Fibroblast of skin of scalp (primary cell): ENCODE measurements at places on chromosomes 12 and 14.

GRCh38 chr12:554001-554285 is 94.2 kb downstream of the B4GALNT3 start:
- DNase-seq = no peak

DNA sequence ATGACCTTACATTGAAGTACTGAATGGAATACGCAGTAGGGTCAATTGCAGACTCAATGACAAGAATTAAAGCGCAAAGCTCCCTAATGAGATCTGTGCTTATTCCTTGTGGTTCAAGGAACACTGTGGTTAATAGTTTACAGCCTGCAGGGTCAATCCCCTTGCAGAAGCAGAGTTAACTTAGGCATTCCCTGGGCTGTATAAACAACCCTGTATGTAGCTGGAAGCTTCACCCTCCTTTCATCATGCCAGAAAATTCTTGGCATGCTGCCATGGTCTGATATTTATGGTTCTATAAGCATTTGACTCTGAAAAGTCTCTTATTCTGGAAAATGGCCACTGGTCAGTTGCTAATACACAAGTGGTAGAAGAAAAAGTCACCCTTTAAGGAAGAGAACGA is 227.7 kb downstream of the NOVA1 start:
- peak; percentile 21 for DNase-seq

- no peak for DNase-seq
Measured at GRCh38 chr12:127911291-127911690, 355.7 kb upstream of the TMEM132C start.

- DNase-seq = no peak
Measured at GRCh38 chr14:50344116-50344775, 32.1 kb downstream of the DMAC2L start.

DNA sequence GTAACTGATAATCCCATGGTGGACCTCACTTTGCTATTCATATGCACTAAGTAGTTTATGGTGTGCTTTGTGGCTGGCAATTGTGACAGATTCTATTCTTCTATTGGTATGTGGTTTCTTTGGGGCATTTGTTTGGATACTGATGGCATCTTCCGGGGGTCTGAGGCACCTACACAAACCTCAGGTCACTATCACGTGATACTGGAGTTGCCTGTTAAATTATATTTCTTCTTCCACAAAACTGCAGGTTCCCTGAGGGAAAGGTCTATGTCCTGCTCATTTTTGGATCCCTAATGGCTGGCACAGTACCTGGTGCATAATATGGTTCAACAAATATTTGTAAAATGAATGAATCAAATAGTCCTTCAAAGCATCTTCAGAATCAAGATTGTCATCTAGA is 49.5 kb upstream of the HELB start:
- no peak for DNase-seq

DNA sequence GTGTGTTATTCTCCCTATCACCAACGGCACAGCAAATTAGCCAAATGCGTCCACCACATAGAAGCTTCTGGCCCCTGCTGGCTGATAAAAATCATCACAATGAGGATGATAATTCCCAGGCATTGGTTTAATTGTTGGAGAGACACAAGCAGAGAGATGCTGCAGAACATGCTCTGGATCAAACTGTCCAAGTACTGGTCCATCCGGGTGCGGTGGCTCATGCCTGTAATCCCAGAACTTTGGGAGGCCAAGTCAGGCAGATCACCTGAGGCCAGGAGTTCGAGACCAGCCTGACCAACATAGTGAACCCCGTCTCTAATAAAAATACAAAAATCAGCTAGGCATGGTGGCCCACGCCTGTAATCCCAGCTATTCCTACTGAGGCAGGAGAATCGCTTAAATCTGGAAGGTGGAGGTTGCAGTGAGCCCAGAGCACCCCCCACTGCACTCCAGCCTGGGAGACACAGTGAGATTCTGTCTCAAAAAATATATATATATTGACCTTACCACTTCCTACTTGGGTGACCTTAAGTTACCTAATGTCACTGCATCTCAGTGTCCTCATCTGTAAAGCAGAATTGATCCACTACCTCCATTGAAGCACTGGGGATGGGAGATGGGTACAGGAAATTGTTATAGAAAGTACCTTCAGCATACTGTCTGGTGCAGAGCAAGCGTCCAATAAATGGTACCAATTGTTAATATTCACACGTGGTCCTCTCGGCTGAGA is 83.7 kb upstream of the EGLN3 start:
- no peak for DNase-seq

DNA sequence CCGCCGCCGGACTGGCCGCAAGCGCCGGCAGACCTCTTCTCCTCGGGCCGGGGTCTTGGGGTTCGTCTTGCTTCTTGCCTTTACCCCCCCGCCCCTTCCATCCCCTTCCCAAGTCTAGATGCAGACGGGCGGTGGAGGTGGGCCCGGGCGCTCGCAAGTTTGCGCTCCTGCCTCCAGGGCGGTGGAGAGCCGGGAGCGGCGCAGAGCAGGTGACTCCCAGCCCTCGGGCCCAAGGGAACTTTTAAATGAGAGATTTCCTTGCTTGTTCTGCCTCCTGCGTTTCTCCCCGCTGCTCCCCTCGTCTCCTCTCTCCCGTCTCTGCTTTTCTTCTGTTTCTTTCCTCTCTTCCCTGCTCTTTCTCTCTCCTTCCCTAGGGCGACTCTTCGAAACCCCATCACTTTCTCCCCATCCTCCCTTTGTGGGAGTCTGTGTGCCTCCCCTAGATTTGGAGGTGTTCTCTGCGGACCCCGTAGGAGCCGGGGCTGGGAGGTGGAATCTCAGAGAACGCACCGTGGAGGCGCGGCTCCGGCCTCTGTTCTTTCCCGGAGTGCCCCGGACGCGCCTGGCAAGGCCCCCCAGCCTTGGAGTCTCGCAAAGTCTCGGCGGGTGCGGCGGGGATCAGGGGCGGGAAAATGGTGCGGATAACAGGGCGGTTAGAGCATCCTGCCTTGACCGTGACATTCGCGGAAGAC is 114.7 kb upstream of the MYL2 start:
- DNase-seq = no peak

DNA sequence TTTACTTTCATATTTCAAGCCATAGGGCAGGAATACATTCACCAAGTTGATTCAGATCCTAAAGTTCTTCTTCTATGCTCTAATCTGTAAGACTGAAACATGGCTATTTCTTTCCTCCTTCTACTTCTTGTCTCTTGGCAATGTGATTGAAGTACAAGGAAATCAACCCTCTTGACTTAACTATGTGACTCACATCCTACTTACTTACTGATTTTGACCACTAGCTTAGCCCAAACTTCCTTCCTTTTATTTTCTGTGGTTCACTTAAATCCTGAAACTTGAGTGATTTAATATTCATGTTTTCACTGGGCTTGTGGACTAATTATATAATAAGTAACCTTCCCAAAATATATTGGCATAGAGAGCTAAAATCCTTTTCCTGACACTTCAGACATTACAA is 111.2 kb upstream of the NOVA1 start:
- DNase-seq = no peak

- DNase-seq = no peak
Measured at GRCh38 chr12:120094485-120094884, 22.1 kb downstream of the RAB35 start.

GRCh38 chr12:85676816-85677749 is 159.1 kb downstream of the RASSF9 start:
- DNase-seq = no peak

- DNase-seq = no peak
Measured at GRCh38 chr12:124267205-124267778, 27.6 kb upstream of the RFLNA start.

GRCh38 chr12:67792185-67792584 is 143.6 kb downstream of the DYRK2 start:
- no peak for DNase-seq

GRCh38 chr12:1533602-1534304 is 60.6 kb downstream of the FBXL14 start:
- no peak for DNase-seq

- DNase-seq = no peak
Measured at GRCh38 chr14:34693228-34693939, 21.0 kb downstream of the CFL2 start.

DNA sequence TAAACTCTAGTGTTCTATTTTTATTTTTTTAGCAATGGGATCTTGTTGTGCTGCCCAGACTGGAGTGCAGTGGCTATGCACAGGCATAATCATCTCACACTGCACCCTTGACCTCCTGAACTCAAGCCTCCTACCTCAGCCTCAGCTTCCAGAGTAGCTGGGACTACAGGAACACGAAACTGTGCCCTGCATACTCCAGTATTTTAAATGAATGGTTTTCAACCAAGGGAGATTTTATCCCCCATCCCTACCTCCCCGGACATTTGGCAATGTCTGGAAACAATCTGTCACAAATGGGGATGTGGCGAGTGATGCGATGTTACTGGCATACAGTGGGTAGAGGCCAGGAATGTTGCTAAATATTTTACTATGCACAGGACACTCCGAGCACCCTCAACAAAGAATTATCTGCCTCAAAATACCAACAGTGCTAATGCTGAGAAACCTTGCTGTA is 2.1 kb downstream of the CBX5 start:
- peak; percentile 90 for DNase-seq

- DNase-seq = peak; percentile 33
Measured at GRCh38 chr14:64637735-64638473, 66.3 kb upstream of the PLEKHG3 start.

- DNase-seq = no peak
Measured at GRCh38 chr14:51515611-51516010, 136.1 kb upstream of the FRMD6 start.

DNA sequence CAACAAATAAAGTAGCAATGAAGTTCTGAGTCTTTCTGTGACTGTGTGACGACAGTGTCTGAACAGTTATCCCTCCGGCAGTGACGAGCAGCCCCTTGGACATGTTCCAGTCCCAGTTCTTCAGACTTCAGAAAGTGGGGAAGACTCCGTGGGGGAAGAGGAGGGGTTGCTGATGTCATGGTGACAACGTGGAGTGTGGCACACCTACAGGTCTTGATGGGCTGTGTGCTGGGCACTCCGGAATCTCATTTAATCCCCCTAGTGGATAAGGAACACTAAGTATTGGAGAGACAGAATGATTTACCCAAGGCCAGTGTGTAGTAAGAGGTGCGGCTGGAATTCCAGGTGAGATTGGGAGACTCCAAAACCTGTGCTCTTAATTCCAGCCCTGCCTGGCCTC is 280.2 kb downstream of the CACNA1C start:
- no peak for DNase-seq

GRCh38 chr14:92513204-92513965 is at the start of gene RIN3:
TSS of gene RIN3 (plus strand) at chr14:92513781. CDS start at chr14:92513933, 152 bp downstream.
- DNase-seq = peak; percentile 78

DNA sequence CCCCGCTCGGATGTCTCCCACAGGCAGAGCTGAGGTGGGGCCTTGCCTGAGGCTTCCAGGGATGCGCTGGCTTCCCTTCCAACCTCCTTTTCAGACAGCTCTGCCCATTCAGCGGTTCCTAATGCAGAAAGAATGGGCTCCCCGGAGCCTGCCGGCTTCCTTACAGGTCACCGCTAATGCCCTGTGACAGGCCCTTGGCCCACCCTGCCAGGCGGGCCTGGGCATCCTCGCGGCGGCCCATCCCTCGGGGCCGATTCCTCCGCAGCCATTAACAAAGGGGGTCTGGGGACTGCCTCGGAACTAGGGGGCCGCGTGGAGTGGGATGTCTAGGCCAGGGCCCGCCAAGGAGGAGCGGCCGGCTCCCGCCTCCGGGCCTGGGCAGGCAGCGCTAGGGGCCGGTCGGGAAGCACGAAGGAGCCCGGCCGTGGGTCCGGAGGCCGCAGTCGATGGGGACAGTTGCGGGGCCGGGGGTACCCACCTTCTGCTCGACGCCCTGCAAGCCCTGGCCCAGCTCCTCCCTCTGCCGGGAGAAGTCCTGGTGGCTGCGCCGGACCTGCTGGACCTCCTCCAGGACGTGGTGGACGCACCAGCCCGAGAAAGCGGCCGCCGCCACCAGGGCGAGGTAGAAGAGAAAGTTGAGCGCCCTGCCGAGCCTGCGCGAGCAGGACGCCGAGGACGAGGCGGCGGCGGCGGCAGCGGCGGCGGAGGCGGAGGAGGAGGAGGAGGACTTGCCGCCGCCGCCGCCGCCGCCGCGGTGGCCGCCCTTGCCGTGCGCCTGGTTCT is 738 bp downstream of the CKAP4 start:
- peak; percentile 65 for DNase-seq

- no peak for DNase-seq
Measured at GRCh38 chr12:40146800-40147797, 41.2 kb upstream of the SLC2A13 start.

DNA sequence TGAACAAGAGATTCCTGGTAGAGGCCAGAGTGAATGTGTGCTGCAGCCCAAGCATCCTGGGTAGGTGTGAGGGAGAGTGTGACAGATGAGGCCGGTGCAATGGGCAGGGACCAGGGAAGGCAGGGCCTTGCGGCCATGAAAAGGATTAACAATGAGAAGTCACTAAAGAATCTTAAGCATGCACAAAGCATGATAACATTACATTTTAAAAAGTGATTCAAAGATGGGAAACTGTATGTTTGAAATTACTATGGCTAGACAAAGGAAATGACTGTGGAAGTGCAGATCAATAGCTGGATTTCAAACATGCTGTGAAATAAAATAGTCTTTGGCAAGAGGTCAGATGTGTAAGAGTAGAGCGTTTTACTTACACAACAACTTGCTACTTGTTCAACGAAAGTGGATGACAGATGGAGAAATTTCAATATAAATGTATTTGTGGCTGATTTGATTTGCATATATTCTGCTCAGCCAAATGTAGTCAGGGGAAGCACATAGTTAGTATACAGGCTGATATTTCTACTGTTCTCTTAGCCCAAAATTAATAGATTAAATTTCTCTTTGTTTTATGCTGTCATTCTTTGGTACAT is 175.5 kb downstream of the CCDC59 start:
- peak; percentile 5 for DNase-seq

GRCh38 chr12:75960086-75960910 is 71.3 kb downstream of the PHLDA1 start:
- DNase-seq = no peak

DNA sequence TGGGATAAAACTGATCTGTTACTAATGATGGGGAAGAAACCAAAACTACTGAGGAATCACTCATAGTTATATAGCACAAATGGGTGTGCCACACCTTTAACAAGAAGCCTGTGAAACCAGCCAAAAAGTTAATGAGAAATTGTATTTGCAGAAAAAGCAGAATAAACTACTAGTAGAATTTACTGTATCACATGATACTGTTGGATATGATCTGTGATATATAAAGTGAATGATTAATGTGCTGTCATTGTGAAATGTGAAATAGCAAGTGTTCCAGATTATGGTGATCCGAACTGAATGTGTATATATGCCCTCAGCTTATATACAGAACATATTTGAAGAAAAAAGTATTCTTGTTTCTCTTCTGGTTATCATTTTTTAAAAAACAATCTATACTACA is 30.5 kb downstream of the VEZT start:
- no peak for DNase-seq

GRCh38 chr14:24678801-24679247 is 44.8 kb upstream of the GZMB start:
- DNase-seq = peak; percentile 88
